ENCODE measurements at places on chromosomes 5 and 9.

DNA sequence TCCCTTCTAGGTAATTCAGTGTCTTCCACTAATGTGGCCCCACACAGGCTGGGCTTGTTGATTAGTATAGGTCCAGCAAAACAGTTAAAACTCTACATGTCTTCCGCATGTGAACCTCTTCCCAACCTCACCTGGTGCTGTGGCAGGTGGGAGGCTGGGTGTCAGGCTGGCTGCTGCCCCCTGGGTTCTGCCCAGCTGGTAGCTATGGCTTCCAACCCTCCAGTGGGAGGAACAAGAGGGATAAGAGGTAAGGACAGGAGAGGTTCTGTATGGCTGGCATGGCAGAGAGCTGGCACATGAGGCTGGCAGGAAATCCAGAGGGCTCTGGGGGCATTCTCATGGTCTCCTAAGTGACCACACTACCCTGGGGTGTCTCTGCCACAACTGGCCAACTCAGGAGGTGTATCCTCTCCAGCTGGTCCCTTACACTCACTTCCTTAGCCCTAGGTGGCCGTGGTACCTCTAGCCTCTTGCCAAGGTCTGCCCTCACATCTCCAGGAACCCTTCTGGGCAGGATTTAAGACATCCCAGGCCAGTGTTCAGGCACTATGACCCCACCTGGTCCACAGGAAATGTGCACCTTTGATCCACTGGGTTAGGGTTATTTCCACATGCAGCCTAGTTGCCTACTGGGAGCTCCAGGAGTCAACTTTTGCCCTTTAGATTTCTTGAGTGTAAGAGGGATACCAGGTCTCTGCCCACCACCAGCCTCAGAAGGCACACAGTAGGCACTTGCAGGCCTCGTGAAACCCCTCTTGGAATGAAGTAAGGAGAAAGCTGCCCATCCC, 41.7 kb downstream of the AHRR start:
- H3K27ac ChIP-seq = no peak overlapping the region
- H3K4me1 ChIP-seq = peaks cover 37% of the 10 kb centered on the region
- no peaks in the 10 kb centered on the region for H3K27me3 ChIP-seq
- peaks cover 76% of the 10 kb centered on the region for H3K36me3 ChIP-seq
- no peak overlapping the region for H3K4me3 ChIP-seq

DNA sequence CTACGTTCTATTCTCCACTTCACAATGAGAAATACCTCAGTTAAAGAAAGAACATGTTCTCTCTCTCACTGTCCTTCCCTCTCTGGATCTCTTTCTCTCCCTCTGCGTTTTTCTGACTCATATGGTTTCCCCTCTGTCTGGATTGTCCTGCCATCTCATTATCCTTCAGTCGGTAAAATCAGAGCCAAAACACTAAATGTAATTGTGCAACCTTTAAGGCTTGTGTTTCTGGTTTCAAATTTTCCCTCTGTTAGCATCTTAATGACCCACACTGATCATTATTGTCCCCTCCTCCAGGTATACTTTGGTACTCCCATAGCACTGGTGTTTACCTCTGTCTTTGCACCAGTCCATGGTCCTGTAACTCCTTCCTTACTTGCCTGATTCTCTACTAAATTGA, 509.4 kb upstream of the C9orf72 start:
- no peaks in the 10 kb centered on the region for H3K27me3 ChIP-seq
- H3K4me3 ChIP-seq = no peak overlapping the region
- H3K36me3 ChIP-seq = no peaks in the 10 kb centered on the region
- no peak overlapping the region for H3K27ac ChIP-seq
- no peak for DNase-seq

DNA sequence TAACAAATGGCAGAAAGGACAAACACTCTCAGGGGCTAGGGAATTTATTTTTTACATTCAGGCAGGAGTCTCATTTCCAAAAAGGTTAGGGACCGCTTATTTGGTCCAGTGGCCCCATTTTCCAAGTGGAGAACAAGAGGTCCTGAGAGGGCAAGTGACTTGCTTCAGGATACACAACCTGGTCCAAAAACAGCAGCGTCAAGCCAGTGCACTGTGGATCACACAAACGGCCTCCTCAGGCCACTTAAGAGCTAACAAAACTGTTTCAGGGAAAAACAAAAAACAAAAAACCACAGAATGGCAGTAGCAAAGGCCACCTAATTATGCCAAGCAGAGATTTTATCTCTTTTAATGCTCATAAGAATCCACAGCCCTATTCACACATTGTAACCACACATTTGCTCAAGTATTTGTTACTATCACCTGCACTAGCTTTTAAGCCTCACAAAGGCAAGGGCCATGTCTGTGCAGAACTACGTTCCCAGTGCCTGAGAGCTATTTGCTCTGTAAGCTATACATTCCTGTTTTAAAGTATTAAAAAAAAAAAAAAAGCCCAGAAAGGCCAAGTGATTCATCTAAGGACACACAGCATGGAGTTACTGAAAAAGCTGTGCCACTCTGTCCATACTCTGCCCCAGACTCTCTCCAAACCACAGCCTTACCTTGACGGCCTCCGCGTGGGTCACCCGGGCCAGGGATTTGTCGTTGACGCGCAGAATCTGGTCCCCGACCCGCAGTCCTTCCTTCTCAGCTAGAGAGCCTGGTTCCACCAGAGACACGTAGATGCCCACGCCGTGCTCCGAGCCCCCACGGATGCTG, 1.5 kb downstream of the WHRN start:
- H3K36me3 ChIP-seq = peaks cover 4% of the 10 kb centered on the region
- no peaks in the 10 kb centered on the region for H3K27me3 ChIP-seq
- no peak overlapping the region for H3K27ac ChIP-seq
- DNase-seq = no peak
- peaks cover 24% of the 10 kb centered on the region for H3K4me1 ChIP-seq

DNA sequence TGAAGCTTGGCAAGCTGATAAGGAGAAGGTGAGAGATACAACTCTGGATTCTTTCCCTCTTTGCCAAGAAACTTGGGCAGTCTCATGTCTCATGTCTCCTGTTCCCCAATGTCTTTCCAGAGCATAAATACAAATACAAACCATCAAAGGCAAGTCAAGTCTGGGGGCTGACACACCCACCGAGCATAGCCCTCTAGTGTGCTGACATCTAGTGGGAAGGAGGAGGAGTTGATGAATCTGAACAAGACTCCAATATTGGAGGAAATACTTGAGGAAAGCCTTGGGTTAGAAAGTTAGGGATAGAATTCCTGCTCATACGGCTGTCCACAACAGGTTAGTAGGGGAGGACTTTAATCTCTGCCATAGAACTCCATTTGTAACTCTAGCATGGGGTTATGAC, 8.6 kb downstream of the MLANA start:
- H3K27ac ChIP-seq = no peak overlapping the region
- peaks cover 27% of the 10 kb centered on the region for H3K36me3 ChIP-seq
- no peaks in the 10 kb centered on the region for H3K4me1 ChIP-seq
- H3K27me3 ChIP-seq = no peaks in the 10 kb centered on the region
- no peak for DNase-seq
- no peak overlapping the region for H3K4me3 ChIP-seq

GRCh38 chr9:125536776-125537175, 170.2 kb downstream of the MAPKAP1 start:
- peaks cover 18% of the 10 kb centered on the region for H3K4me1 ChIP-seq
- H3K36me3 ChIP-seq = peaks cover 41% of the 10 kb centered on the region
- H3K27me3 ChIP-seq = no peaks in the 10 kb centered on the region

GRCh38 chr5:159734366-159734765, 181.9 kb upstream of the ADRA1B start:
- no peak overlapping the region for H3K4me3 ChIP-seq
- peaks cover 34% of the 10 kb centered on the region for H3K27me3 ChIP-seq
- H3K4me1 ChIP-seq = peaks cover 38% of the 10 kb centered on the region
- no peaks in the 10 kb centered on the region for H3K36me3 ChIP-seq
- no peak overlapping the region for H3K27ac ChIP-seq
- DNase-seq = no peak

- H3K4me1 ChIP-seq = peaks cover 27% of the 10 kb centered on the region
- peaks cover 36% of the 10 kb centered on the region for H3K36me3 ChIP-seq
- peak overlapping the region; percentile 89 for H3K4me3 ChIP-seq
- H3K27ac ChIP-seq = peak overlapping the region; percentile 85
Measured at GRCh38 chr9:92292338-92293074, 991 bp downstream of the IARS1 start.

Measured in stimulated activated naive B cell treated with anti-CD40 and anti-IgM and Interleukin-4, amounts not matched to agents 10 μg/mL and 1 μg/mL and 100 μg/mL, for 72 hours (primary cell).